ENCODE measurements at places on chromosomes 3 and 15. TPM values are rescaled to one million over a fixed set of nuclear protein-coding genes. Genes with fewer than 3 reads are reported as not detected.

DNA sequence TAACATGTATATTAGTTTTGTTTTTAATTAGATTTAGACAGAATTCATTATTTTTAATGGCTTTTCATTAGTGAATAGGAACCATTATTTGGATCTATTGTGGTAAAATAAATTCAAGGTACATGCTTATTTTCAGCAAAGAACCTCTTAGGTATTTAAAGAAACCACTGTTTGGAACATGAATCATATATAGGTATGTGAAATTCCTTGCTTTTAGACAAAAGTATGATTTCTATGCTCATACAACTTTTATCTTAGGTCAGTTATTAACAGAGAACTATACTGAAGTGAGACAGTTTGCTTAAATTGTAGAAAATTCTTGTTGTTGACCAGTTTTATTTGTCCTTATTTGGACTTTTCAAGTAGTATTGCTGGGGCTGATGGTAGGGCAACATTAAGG lies 389.9 kb downstream of the FEZF2 start:
- no peak overlapping the region for H3K27ac ChIP-seq
- no peak for DNase-seq
- H3K4me1 ChIP-seq: peaks cover 3% of the 10 kb centered on the region

GRCh38 chr3:160279657-160280056 lies 54.4 kb downstream of the C3orf80 start:
- no peaks in the 10 kb centered on the region for H3K27me3 ChIP-seq
- no peak overlapping the region for H3K4me3 ChIP-seq
- no peaks in the 10 kb centered on the region for H3K36me3 ChIP-seq

DNA sequence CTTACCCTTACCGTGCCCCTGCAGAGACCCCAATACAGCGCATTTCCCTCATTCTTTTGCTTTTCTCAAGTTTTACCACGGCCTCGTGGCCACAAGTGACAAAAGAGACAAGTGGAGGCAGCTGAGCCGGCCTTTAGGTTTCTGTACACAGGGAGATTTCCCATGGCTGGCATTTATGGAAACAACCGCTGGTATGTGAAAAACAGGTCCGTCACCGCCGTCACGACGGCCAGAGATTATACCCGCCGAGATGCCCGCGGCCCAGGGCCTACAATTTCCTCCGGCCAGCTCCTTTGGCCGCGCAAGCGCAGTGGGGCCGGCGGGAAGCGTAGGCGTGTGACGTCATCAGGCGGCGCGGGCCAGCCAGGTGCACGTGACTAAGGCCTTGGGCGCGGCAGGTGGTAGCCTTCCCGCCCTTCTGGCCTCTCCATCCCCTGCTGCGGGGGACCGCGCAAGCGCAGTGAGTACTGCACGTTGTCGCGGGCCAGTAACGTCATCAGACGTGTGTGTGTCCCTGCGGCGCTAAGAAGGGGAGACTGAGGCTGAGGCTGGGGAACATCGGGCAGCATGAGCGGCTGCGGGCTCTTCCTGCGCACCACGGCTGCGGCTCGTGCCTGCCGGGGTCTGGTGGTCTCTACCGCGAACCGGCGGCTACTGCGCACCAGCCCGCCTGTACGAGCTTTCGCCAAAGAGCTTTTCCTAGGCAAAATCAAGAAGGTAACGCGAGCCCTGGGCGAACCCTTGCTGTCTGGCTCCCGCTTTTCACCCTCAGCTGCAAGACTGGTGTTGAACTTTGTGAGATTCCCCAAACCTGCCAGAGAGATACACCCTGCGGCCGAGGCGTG lies at the start of gene ACAD9:
TSS of gene ACAD9 (plus strand) at position 496 of the 845 bp plus-strand sequence. CDS start at position 568, 72 bp downstream.
- no peaks in the 10 kb centered on the region for H3K4me1 ChIP-seq
- H3K27ac ChIP-seq: peak within 1 kb of the TSS; percentile 22
- H3K4me3 ChIP-seq: peak within 1 kb of the TSS; percentile 86
- DNase-seq: peak; percentile 97
- H3K36me3 ChIP-seq: peaks cover 2% of the 10 kb centered on the region
- no peaks in the 10 kb centered on the region for H3K27me3 ChIP-seq

ARPIN gene
- 5.5 TPM for total RNA-seq

GRCh38 chr3:119657887-119658702 lies 2.3 kb downstream of the POPDC2 start:
- H3K27ac ChIP-seq: no peak overlapping the region
- H3K27me3 ChIP-seq: no peaks in the 10 kb centered on the region
- no peak overlapping the region for H3K4me3 ChIP-seq
- DNase-seq: no peak

- H3K36me3 ChIP-seq: no peaks in the 10 kb centered on the region
- H3K4me3 ChIP-seq: no peak overlapping the region
- no peaks in the 10 kb centered on the region for H3K27me3 ChIP-seq
These were observed 11.4 kb downstream of the CHCHD6 start for GRCh38 chr3:126715432-126715831.

CD200R1 gene
- not detected for total RNA-seq

DNA sequence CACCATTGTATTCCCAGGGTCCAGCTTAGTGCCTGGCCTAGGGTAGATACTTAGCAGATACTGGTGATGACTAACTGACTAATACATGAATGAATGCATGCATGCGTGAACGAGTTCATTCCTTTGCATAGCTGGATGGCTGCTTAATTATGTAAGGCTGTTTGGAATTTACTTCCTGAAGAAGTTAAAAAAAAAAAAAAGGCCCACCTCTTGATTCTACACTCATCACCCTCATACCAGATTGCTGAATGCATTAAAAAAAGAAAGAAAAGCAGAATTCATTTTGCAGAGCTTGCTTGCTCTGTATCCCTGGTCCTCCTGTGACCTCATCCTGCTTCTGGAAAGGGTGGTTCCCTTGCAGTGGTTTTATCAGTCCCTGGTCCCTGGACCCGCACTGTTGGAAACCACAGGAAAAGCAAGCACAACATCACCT lies 277.6 kb upstream of the CFAP20DC start:
- H3K27ac ChIP-seq: no peak overlapping the region
- no peaks in the 10 kb centered on the region for H3K36me3 ChIP-seq
- no peaks in the 10 kb centered on the region for H3K27me3 ChIP-seq
- peaks cover 2% of the 10 kb centered on the region for H3K4me1 ChIP-seq

TNFSF10 gene
- total RNA-seq: not detected

DNA sequence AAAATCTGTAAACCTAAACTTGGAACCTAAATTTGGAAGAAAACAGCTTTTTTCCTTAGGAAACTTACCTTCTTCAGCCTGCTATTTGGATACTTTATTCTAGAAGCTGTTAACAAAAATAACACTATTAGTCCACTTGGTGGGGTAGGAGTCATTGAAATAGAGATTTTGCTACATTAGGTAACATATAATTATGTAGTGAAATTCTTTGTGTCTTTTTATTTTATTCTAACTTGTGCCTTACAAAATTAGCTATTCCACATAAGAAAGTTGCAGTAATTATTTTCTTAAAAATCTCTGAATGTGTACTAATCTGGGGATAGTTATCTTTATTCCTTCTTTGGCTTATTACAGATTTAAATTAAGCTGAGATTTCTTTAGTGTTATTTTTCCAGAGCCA lies 360.4 kb upstream of the ROBO2 start:
- H3K4me1 ChIP-seq: no peaks in the 10 kb centered on the region
- no peaks in the 10 kb centered on the region for H3K36me3 ChIP-seq
- H3K27ac ChIP-seq: no peak overlapping the region
- H3K4me3 ChIP-seq: no peak overlapping the region
- DNase-seq: no peak

SLITRK3 gene
- total RNA-seq: 0.48 TPM

DNA sequence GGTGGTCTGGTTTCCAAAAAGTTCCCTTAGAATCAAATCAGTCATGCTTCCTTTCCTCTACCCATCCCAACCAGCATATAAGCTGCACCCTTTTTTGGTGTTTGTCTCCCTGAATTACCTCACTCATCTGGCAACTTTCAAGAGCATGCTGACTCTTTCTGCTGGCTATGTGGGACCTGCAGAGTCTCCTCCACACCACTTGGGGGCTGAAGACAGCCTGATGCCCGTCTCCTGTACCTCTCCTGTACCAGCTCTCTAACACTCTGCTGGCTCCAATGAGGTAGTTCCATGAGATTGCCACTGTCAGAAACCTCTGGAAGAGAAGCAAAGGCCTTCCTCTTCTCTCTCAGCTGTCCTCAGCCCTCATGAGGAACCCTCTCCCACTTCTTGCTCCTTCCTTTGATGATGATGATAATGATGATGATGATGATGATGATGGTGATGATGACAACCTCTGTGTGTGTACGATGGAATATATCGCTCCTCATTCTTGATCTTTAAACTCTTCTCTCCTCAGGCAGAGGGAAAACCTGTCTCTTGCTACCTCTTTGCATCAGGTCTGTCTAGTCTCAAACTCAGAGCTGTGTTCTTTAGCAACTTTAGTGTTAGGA lies 257.5 kb downstream of the ZNF621 start:
- no peak overlapping the region for H3K4me3 ChIP-seq
- no peaks in the 10 kb centered on the region for H3K27me3 ChIP-seq
- no peak overlapping the region for H3K27ac ChIP-seq
- no peak for DNase-seq
- no peaks in the 10 kb centered on the region for H3K4me1 ChIP-seq

GRAMD1C gene
- total RNA-seq: 1.8 TPM

All from H9 (cell line).